Skin of body (tissue), 3 donors: ENCODE measurements at places on chromosomes 3 and 15. TPM values are rescaled to one million over a fixed set of nuclear protein-coding genes. Genes with fewer than 3 reads are reported as not detected.

SI gene
- not detected for total RNA-seq

FES gene
- 23.0 TPM for total RNA-seq

APOD gene
- 24.9 TPM for total RNA-seq

P2RY12 gene
- total RNA-seq = 1.7 TPM

MOBP gene
- 0.10 TPM for total RNA-seq

TAGLN3 gene
- 1.9 TPM for total RNA-seq

DUOX1 gene
- total RNA-seq = 12.6 TPM

FGF7 gene
- total RNA-seq = 44.2 TPM

ZDHHC19 gene
- not detected for total RNA-seq

SIDT1 gene
- total RNA-seq = 4.4 TPM

PRR20G gene
- not detected for total RNA-seq

GOLGA6L24 gene
- not detected for total RNA-seq

SORD gene
- 9.0 TPM for total RNA-seq

PCYT1A gene
- total RNA-seq = 42.2 TPM

CCNB2 gene
- total RNA-seq = 12.6 TPM

LOXL1 gene
- total RNA-seq = 27.6 TPM

RAB6B gene
- 1.8 TPM for total RNA-seq

P2RY14 gene
- 3.3 TPM for total RNA-seq

CCR9 gene
- not detected for total RNA-seq

RASGRP1 gene
- 4.5 TPM for total RNA-seq

MYO9A gene
- total RNA-seq = 73.8 TPM

GPR87 gene
- 13.3 TPM for total RNA-seq

ACTC1 gene
- total RNA-seq = 126 TPM

SPATA12 gene
- total RNA-seq = 0.10 TPM

DGKG gene
- total RNA-seq = 2.9 TPM

LIPC gene
- total RNA-seq = 0.30 TPM

CCR3 gene
- 0.49 TPM for total RNA-seq

P2RY13 gene
- 3.0 TPM for total RNA-seq

NUP210 gene
- total RNA-seq = 4.1 TPM

ADGRG7 gene
- total RNA-seq = 0.10 TPM

SENP8 gene
- total RNA-seq = 1.7 TPM

MST1 gene
- total RNA-seq = 8.6 TPM

REC114 gene
- total RNA-seq = not detected
